ENCODE measurements at places on chromosomes 7 and 10.
A peak's percentile ranks its signal among the peaks of the same experiment; 100 is the strongest.

- DNase-seq = no peak
Measured at GRCh38 chr10:11223507-11224140, 206.0 kb downstream of the CELF2 start.

- no peak for DNase-seq
Measured at GRCh38 chr7:152142976-152143595, 117.6 kb downstream of the GALNT11 start.

DNA sequence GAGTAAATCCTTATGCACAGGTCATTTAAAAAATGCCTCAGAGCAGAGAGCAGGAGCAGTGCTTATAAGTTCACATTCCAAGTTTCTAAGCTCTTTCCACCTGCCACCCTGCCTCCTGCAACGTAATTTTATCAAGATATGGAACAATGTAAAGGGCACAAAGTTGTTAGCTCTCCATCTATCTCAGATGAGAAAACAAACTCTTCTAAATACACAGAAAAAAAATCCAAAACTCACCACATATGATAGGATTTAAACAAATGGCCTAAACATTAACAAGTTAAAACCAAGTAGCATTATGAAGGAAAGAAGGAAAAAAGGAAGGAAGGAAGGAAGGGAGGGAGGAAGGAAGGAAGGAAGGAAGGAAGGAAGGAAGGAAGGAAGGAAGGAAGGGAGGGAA is 1132.8 kb downstream of the GRM8 start:
- no peak for DNase-seq

- DNase-seq = no peak
Measured at GRCh38 chr10:24744946-24745345, 21.3 kb upstream of the ARHGAP21 start.

- no peak for DNase-seq
Measured at GRCh38 chr7:124379296-124379695, 346.4 kb upstream of the TMEM229A start.

DNA sequence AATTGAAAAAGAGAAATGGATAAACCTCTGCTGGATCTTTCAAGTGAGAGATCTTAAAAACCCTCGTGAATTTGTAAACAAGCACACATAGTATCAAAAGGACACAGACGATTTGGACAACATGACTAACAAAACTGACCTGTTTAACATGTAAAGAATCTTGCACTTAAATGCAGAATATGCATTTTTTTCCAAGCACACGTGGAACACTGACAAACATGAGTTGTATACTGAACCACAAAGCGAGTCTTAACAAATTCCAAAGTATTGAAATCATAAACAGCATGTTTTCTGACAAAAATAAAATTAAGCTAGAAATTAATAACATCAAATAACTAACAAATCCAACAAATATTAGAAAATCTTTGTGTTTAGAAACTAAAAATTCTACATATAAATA is 65.0 kb upstream of the ZNF746 start:
- no peak for DNase-seq

DNA sequence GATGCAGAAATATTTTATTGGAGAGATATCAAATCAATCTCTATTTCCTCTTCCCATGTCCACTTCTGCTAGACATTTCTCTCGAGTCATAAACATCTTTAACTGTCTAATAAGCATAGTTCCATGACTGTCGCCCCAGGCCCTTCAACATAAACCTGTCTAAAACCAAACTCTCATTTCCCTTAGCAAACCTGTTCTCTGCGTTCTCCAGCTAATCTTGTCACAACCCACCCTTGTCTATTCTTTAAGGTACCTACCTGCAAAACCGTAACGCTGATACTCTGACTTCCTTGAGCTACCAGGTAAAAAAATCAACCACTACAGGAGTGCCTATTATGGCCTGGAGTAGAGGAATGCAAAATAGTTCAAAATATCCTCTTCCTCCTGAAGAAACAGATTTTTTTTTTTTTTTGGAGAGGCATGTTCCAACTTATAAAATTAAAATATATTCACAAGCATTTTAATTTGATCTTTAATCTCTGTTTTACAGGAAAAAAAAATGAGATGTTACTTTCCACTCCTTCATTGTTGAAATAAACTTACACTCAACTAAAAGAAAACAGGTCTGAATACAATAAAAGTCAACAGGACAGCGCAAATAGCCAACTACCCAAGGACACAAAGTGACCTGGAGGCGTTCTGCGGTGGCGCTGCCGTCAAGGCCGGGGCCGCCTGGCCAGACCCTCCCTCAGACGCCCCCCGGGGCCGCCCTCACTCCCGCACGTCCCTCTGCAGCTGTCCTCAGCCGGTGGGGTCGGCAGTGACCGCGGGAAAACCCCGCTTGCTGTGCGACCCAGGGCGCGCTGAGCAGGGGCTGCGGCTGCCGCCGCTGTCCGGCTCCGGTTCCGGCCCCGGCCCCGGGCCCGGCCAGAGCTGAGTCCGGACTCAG is 765 bp downstream of the SLC25A40 start:
- no peak for DNase-seq

- no peak for DNase-seq
Measured at GRCh38 chr10:120917521-120918250, 66.5 kb downstream of the WDR11 start.

DNA sequence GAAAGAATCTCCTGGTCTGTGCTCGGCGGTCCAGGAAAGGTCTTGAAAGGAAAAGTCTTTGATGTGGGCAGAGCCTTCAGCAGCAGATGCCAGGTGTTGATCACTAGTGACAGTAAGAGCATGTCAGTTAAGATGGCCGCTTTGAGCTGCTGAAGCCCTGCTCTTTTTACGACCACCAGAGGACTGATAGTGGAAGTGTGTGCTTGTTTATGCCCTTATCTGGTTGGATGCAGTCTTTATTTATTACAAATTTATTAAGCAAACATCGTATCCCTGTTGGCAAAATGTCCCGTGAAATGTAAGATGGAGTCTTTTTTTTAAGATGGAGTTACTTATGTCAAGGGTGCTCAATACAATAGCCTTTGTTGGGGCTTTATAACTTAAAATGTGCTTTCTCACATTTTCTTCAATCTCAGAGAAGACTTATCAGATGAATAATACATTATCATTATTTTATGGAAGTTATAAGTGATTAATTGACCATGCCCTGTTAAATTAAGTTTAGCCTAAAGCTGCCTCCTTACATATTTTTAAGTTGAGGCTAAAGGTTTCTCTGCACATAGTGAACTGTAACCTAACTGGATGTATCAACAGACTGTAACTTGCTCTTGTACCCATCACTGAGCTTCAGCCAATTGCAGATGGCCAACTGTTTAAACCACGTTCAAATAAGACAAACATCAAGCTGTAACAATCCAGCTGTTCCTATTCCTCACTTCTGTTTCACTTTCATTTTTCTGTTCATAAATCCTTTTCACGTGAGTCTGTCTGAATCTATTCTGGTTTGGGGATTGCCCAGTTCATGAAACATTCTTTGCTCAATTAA is 97.4 kb upstream of the PIK3CG start:
- DNase-seq = no peak

DNA sequence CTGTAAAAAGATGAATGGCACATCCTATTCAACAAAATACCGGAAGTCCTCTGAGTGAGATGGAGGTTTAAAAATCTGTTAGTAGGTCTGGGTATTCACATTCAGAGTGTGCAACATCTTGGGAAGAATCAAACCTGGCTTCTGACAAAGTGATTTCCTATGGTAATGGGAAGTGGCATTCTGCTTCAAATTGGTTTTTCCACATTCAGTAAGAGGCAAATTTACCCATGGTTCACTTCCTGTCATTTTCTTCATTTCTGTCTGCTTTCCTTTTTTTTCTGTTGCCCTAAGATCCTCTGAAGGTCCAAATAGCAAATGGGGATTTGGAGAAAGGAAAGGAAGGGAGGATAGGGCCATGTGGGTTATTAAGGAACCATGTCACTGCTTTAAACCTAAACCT is 218.3 kb downstream of the DOCK4 start:
- DNase-seq = no peak

DNA sequence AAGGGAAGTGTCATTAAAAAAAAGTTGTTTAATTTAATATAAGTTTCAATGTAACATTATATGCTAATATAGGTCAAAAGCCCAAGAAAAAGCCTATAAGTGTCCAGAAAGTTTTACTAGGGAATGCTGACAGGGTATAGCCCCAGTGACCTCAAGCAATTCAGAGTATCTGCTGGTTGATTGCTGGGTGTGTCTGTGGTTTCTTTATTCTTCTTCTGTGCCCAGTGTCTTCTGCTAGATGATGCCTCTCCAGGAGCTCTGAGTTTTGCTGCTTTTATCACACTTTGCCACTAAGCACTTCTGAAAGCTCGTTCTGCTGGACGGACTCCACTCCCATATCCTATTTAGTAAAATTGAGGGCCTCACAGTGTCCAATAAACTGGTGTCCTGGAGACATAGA is 212.2 kb upstream of the NRG3 start:
- DNase-seq = no peak

DNA sequence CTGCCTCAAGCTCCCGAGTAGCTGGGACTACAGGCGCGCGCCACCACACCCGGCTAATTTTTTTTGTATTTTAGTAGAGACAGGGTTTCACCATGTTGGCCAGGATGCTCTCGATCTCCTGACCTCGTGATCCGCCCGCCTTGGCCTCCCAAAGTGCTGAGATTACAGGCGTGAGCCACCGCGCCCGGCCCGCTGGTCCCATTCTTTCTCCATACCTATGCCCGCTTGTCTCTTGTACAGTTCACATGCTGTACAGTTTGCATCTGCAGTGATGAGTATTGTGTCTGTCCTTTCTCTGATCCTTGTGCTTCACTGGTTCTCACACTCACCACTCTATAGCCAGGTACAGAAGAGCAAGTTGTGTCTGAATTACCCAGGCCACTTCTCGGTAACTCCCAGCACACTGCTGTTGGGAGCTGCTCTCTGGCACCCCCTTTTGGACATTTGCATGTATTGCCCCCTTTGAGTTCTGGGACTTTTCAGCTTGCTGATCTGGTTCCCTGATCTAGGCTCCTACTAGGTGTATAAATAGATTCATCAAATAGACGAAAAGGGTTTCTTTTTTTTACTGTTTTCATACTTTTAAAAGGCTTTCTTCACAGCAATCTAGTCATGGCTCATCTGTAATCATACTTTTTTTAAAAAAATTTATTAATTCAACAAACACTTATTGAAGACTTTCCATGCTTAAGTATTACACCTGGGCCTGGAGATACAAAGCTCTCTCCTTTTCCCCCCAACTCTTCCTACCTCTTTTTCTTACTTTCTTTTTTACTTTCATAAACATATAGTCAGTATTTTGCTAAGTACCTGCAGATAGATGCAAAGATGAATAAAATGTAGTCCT is 53.5 kb downstream of the AOAH start:
- no peak for DNase-seq

DNA sequence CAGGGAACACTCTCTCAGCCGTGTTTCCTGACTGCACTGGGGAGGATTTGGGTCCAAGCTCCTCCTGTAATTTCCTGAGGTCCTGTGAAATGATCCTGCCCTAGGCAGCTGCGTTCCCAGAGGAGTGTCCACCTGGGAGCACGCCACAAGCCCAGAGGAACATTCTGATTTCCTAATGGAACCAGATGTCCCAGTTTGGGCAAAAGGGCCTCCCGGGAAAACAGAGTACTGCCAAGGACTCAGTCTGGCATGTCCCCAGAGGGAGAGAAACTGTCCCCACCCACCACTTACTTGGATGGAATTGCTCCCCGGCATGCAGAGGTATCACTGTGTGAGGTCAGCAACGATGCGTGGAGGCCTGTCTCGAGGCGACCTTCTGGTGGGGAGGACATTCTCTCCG is 34.5 kb downstream of the ASB13 start:
- DNase-seq = no peak

GRCh38 chr7:157516311-157516710 is 179.5 kb downstream of the DNAJB6 start:
- no peak for DNase-seq

- DNase-seq = no peak
Measured at GRCh38 chr10:16612115-16612980, 90.7 kb upstream of the C1QL3 start.

GRCh38 chr10:60952846-60953220 is 8.8 kb upstream of the RHOBTB1 start:
- no peak for DNase-seq

DNA sequence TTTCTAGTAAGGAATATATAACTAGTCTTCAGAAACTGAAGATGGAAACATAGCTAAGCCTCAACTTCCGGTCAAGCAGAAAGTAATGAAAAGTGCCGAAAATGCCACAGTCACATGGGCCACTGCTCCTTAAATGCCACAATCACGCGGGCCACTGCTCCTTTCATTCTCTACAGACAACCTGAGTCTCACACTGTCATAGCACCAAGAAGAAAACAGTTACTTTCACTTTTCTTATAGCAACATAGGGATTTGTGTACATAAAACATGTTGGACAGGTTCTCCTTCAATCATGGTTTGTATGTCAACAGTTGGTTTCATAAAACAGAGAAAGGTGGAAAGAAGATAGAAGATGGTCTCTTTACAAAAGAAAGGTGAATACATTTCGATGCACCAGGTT is 48.6 kb upstream of the NOBOX start:
- no peak for DNase-seq

GRCh38 chr10:86443069-86443468 is 76.5 kb upstream of the GRID1 start:
- DNase-seq = no peak

GRCh38 chr10:98446661-98447221 is at the start of gene HPS1:
Gene HPS1 (minus strand): TSS chr10:98446935. CDS start chr10:98443240, 3,695 bp downstream.
- DNase-seq = peak; percentile 93

GRCh38 chr10:99733366-99733765 is 1.3 kb downstream of the CUTC start:
- DNase-seq = no peak

- DNase-seq = no peak
Measured at GRCh38 chr7:15430191-15430590, 131.6 kb downstream of the AGMO start.

DNA sequence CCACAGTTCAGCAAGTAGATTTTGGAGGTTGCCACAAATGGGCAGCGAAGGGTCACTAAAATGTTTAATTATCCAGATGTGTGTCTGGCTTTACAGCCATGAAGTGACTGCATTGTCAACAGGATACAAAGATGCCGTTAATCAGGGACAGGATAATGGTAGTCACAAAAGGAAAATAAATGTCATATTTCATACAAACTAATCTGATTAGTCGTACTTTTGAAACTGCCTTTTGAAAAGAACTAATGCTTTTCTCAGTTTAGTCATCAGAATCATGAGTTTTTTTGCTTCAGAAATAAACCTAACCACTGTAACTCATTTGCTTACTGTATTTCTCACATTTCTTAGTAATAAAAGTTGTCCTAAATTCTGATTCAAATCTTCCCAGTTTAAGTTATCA is 22.2 kb upstream of the WNT16 start:
- no peak for DNase-seq

DNA sequence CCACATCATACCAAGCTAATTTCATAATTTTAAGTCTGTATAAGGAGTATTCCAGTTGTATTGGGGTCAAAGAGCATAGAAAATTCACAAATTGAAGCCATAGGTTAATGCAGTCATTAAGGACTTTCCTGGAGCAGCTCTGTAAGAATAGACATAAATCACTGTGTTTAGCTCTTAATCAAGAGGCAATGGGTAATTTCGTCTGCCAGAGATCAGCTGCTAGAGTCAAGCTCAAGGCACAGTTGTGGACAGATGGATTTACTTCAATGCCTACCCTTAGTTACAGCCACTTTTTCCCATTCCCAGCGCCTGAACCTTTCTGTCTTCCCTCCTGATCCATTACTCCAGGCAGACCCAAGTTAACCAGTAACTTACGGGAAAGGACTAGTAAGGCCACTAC is 40.6 kb upstream of the AGBL3 start:
- DNase-seq = no peak
